Panc1 (cell line): ENCODE measurements at places on chromosomes 16 and 17.

- DNase-seq: no peak
Measured at GRCh38 chr16:1102921-1103635, 7.0 kb upstream of the C1QTNF8 start.

GRCh38 chr16:17724242-17724898 is 253.6 kb upstream of the XYLT1 start:
- DNase-seq: no peak

DNA sequence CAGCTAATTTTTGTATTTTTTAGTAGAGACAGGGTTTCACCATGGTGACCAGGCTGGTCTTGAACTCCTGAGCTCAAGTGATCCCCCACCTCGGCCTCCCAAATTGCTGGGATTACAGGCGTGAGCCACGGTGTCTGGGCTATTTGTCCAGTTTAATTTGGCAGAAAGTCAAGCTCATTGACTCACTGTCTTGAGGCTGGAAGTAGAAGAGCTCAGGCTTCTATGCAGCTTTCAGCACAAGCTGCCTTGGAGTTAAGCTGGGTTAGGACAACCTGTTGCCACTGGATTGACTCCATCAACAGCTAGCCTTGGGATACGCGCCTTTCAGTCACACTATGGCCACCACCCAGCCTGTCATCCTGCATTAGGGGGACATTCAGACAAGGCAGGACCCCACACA is 76.2 kb upstream of the DNAH17 start:
- no peak for DNase-seq

DNA sequence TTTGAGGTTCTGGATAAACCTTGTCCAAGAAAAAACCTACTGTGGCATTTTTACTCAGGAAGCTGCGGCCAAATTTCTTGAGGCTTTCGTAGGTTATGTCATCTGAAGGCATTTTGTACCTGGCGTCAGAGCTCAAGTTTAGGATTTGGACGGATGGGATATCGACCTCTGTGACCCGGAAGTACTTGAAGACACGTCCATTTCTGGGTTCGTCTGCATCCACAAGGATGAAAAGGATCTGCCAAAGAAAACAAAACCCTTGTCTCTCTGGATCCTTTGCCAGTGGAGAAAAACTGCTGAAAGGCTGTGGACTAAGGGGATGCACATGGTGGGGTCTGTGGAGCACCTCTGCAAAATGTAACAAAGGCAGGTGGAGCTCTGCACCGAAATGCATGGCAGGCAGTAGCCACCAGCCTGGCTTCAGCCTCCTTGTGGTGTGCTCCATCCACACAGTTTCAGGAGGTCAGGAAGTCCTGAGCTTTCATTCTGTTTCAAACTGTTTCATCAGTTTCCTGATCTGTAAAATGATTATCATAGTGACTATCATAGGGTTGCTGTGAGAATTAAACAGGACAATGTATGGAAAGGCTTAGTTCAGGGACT is 17.0 kb upstream of the UMOD start:
- no peak for DNase-seq

DNA sequence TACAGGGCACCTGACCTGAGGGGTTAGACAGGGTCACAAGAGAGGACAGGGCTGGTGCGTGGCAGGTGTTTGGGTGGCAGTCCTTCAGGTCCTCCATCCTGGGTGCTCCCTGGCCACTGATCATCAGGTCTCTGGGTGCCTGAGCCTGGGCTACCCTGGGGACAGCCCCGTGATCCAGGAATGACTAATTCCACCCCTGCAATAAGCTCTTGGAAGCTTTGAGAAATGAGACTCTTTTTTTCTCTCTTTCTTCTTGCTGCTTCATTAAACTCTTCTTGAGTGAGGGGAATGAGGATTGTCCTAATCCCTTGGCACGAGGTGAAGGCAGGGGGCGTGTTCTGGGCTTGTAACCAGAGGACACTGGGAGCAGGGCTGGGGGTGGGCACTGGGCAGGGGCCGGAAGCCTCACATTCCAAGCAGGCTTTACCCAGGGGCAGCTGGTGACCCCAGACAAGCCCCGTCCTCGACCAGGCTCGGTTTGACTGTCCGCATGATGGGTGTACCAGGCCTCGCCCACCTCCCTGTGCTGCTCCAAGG is 21.4 kb upstream of the SPNS2 start:
- no peak for DNase-seq

GRCh38 chr17:51079049-51079448 is 41.6 kb downstream of the SPAG9 start:
- no peak for DNase-seq
